ENCODE measurements at places on chromosomes 16 and 17. TPM values are rescaled to one million over a fixed set of nuclear protein-coding genes. Genes with fewer than 3 reads are reported as not detected.

HEATR9 gene
- not detected for total RNA-seq

- DNase-seq = no peak
Measured at GRCh38 chr17:72877348-72877747, 215.1 kb downstream of the SLC39A11 start.

DNA sequence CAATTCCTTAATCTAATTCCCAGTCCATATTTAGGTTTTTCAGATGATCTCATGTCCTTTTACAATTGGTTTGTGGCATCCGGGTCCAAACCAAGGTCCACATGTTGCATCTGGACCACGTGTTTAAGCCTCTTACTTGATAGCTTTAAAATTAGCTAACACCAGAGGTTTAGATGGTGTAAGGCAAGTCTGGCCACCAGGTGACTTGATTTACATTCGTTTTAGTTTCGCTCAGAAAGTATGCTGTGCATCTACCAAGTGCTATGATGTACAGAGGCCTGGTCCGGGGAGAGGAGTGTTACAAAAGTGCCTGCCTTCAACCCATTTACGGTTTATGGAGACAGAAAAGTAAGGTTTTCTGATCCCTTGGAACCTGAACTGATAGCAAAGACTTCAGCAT is 878 bp upstream of the DNAJA2 start:
- DNase-seq = no peak

ACAP1 gene
- 5.5 TPM for total RNA-seq

TLE7 gene
- not detected for total RNA-seq

GRCh38 chr17:7042501-7043181 is 1.3 kb downstream of the SLC16A11 start:
- no peak for DNase-seq

Data from endothelial cell (in vitro differentiated cells).